Glomerular endothelial cell (primary cell): ENCODE measurements at places on chromosomes 12 and 14.

- DNase-seq = no peak
Observed at GRCh38 chr14:36784541-36784940, 122.9 kb downstream of the PAX9 start.

DNA sequence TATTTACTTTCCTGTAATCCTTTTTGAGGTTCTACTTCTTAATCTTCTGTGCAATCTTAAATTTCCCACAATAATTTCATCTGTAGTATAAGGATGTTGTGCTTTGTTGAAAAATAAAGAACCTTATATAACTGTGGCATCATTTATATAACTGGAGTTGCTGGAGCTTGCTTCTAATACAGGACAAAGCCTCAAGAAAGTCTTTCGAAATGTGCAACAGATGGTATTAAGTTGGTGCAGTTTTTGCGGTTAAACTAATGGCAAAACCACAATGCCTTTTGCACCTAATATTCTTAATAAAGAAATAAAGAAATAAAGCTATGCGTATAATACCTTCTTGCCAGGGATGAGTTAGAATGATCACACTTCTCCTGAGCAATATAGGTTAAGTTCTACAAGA, 180.0 kb downstream of the KITLG start:
- no peak for DNase-seq

DNA sequence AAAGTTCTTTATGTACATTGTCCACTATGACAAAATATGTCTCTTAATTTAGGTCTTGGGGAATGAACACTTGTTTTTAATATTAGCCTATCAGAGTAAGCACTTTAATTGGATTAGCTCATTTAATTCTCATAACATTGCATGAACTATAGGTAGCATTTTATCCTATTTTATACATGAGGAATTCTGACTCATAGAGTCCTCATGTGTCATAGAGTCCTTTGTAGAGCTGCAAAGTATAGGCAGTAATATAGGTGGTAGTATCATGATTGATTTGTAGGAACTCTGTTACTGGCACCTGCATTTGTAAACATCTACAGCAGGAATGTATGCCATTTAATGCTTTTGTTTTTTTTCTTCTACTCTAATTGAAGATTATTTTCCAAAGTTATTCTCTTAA, 96.0 kb downstream of the GPHN start:
- DNase-seq = no peak

DNA sequence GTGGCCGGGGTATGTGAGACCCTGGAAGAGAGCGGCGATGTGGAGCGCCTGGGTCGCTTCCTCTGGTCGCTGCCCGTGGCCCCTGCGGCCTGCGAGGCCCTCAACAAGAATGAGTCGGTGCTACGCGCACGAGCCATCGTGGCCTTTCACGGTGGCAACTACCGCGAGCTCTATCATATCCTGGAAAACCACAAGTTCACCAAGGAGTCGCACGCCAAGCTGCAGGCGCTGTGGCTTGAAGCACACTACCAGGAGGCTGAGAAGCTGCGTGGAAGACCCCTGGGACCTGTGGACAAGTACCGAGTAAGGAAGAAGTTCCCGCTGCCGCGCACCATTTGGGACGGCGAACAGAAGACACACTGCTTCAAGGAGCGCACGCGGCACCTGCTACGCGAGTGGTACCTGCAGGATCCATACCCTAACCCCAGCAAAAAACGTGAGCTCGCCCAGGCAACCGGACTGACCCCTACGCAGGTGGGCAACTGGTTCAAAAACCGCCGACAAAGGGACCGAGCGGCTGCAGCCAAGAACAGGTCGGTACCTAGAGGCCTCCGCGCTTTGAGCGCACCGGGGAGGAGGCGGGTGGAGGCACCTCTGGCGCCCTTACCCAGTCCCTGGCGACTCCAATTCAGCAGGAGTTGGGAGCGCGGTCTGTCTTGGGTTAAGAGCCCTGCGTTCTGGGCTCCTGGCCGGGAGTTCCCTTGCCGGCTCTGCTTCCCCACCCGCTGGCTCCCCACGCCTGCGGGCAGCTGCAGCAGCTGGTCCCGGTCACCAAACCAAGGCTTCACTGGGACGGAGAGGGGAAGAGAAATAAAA, 700 bp downstream of the SIX6 start:
- DNase-seq = no peak

GRCh38 chr14:26775765-26776563, 178.1 kb upstream of the NOVA1 start:
- DNase-seq = peak; percentile 45

DNA sequence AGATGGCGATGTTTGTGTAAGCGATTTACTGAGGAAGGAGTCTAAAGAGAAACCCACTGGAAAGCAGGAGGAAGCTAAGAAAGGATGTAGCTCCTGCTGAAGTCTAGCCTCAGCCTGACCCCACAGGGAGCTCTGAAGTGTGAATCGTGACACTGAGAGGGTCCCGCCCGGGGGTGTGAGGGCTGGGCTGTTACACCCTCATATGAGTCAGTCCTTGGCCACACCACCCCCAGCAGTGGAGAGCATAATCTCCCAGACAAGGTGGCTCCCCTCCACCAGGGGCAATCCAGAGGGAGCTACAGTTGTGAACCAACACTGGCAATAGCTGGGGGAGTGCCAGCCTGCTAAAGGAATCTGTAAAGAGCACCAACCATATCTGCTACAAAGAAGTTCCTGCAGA, 31.5 kb downstream of the SVOP start:
- no peak for DNase-seq

DNA sequence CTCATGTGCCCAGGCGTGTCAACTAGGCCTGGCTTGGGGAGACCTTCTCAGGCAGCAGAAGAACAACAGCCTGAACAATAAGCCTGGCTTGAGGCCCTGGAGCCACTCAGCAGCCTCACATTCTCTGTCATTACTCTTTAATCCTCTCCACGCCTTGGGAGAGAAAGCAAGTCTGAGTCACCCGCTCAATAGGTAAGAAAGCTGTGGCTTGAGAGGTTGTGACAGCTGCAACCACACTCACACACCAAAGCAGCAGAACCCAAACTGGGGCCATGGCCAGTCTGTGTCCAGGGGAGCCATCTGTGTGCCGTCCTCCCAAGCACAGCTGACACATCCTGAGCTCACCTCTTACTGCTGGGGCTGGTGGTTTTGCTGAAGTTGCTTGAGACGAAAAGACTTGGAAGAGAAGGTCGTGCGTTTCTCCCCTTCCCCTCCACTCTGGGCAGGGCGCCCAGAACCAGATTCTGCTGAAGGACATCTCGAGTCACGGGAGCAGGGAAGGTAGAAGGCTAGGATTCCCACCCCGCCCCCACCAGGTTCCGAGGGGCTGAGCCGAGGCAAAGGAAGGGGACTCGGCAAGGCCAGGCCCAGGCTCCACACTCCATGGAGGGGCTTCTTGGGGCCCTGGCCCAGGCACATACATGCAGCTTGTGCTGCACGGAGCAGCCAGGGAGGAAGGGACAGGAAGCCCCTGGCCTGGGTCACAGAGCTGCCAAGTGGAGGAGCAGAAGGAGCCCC, 5.5 kb downstream of the TMEM63C start:
- DNase-seq = no peak

GRCh38 chr14:54909817-54910558, 7.4 kb upstream of the GCH1 start:
- no peak for DNase-seq

DNA sequence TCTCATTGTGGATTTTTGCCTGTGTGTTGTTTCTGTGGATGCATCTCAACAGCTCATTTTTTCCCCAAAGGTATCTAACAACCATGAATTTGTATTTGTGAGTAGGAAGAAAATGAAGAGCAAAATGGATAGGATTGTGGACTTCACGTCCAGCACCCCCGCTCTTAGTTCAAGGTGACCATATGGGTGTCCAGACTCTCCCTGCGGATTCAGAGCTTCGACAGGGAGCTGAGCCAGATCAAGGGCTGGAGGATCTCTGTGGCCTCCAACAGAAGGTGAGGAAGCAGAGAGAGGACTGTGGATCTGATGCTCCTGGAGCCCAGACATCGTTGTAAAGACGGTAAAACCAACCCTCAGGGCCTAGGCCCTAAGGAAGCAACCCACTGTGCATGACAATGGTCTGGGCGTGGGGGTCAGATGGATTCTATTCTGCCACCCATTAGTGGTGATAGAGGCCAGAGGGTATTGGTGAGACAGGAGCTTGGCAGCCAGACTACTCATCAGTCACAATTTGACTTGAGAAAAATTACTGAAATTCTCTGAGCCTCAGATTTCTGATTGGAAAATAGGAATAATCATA, 659.7 kb upstream of the TMEM132C start:
- DNase-seq = no peak

- no peak for DNase-seq
Observed at GRCh38 chr12:5438671-5439200, 6.8 kb downstream of the NTF3 start.

DNA sequence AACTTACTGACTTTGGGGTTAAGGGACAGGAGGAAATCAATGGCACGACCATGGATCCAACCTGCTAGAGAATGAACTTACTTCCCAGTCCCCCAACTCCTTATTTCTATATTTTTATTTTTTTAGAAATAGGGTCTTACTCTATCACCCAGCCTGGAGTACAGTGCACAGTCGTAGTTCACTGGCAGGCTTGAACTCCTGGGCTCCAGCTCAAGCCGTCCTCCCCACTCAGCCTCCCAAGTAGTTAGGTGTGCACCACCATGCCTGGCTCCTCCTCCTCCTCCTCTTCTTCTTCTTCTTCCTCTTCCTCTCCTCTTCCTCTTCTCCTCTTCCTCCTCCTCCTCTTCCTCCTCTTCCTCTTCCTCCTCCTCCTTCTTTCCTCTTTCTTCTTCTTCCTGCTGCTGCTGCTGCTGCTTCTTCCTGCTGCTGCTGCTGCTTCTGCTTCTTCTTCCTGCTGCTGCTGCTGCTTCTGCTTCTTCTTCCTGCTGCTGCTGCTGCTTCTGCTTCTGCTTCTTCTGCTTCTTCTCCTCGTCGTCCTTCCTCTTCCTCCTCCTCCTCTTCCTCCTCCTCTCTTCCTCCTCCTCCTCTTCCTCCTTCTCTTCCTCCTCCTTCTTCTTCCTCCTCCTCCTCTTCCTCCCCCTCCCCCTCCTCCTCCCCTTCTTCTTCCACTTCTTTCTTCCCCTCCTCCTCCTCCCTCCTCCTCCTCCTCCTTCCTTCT, 390.1 kb upstream of the RGS6 start:
- DNase-seq = no peak

GRCh38 chr12:128817111-128818015, 6.4 kb downstream of the SLC15A4 start:
- DNase-seq = no peak

DNA sequence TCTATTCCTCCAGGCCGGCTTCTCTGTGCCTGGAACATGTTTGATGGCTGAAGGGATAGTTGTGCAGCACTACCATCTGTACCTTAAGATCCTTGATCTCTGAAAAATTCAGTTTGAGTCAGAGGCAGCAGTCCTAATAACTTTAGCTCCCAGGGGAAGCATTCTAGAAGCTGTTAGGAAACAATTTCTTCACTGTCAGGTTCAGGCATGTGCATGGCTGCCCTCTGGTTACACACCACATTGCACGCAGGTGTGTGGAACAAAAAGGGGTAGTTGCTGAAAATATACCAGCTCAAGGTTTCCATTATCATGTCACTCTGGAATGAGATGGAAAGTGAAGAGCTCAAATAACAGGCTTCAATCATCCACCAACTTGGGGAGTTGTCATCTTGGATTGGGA, 80.1 kb downstream of the CHST11 start:
- no peak for DNase-seq

- no peak for DNase-seq
Observed at GRCh38 chr12:124506145-124506831, 61.1 kb downstream of the NCOR2 start.

- DNase-seq = no peak
Observed at GRCh38 chr12:50123203-50123602, 11.2 kb downstream of the COX14 start.
